Activated CD4-positive, alpha-beta T cell treated with anti-CD3 and anti-CD28 coated beads, Interleukin-2, amount 50 U/mL, for 48 hours (primary cell): ENCODE measurements at places on chromosomes 4 and X.

DNA sequence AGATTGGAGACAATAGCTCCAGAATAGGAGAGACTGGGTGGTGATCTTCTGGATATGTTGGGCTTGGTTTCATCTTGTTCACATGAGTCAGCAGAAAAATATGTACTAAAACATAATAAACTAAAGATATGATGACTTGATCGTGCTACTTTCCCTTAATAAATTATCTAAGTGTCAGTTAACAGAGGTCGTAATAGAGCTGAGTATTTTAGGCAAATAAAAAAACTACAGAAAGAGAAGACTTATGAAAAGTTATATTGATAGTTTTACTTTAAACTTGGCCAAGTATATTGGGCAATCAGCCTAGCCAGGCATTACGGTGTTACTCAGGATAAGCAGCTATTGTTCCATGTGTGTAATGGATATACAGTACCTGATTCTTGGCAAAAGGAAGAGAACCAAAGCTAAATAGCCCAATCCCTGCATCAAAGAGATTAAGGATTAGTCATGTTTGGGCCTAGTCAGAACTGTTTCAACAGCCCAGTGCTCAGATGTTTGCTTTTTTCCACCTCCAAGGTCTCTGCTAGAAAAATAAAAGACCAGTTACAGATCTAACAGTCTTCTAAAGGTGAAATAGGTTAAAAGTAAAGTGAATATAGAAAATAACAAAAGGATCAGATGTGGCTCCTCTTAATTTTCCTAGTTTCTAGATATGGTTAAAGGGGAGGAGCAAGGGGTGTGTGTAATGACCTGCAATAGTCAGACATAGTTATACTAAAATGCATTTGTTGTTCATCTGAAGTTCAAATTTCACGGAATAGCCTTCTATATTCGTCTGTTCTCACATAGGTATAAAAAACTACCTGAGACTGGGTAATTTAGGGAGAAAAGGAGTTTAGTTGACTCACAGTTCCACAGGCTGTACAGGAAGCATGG is 262.6 kb downstream of the ADGRL3 start:
- no peak for DNase-seq

DNA sequence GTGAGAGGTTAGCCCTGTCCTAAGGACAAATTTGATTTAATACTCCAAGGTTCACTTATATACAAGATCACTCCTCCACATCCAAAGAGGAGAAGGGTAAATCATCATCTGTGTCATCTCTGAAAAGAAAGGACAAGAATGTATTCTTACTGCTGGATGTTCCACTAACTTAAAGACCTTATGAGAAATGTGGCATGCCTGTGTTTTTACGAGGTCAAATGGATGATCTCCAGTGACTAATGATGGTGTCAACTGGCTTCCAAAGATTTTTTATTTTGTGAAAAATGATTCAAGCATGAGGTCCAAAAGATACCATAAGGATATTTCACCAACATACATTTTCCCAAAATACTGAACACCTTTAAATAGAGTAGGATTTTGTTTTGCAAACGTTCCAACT is 143.4 kb downstream of the PTCHD1 start:
- DNase-seq, result no peak

DNA sequence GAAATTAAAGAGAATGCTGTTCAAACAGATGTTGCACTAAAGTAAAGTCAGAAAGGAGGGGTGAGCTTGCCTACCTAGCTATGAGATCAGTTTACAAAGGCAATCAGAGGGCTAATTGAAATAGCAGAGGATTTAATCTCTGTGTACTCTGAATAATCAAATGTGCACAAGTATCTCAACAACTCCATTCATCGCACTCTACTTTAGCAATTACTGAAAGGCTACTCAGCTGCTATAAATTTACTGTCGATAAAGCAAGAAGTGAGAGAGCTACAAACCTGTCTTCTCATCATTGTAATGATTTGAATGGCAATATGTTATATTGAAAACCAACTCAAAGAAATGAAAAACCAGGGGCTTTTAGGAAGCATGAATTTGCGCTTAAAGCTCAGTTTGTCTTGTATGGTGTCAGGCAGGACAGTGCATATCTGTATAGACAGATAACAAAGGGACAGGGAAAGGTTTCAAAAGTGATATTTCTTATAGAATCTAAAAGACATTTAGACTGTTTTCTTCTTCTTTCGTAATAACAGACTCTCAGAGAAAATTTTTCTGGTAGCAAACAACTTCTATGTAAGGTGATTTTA is 34.8 kb downstream of the GC start:
- DNase-seq, result no peak

DNA sequence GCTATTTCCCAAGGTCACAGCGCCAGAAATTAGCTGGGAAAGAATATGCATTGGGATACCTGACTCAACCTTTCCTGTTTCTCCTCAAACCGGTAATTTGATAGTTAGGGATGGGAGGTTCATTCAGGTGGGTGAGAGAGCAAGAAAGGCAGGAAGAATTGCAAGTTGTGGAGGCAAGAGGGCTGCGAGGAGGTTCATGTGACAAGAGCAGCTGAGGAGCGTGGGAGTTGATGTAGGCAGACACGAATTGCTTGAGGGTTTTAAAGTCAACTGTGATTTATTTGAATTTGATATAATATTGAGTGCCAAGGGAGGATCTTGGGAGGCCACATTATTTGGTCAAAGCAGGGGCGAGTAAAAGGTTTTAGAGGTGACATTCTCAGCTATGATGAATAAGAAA is 329.0 kb downstream of the STIM2 start:
- no peak for DNase-seq

DNA sequence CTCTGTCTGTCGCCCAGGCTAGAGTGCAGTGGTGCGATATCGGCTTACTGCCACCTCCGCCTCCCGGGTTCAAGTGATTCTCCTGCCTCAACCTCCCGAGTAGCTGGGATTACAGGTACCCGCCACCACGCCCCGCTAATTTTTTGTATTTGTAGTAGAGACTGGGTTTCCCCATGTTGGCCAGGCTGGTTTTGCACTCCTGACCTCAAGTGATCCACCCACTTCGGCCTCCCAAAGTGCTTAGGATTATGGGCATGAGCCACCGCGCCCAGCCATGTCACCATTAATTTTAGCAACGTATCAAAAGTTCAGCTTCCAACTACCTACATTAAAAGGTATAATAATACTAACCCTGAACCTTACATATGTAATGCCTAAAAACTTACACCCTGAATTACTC is 940 bp upstream of the UTP3 start:
- DNase-seq, result peak; percentile 32

- no peak for DNase-seq
These were observed 11.3 kb downstream of the PPP2R3B start for GRCh38 chrX:375181-376036.

- no peak for DNase-seq
These were observed 13.8 kb upstream of the TXLNG start for GRCh38 chrX:16772460-16772859.
